ENCODE measurements at places on chromosomes 1 and 21.
A peak's percentile ranks its signal among the peaks of the same experiment; 100 is the strongest.

DNA sequence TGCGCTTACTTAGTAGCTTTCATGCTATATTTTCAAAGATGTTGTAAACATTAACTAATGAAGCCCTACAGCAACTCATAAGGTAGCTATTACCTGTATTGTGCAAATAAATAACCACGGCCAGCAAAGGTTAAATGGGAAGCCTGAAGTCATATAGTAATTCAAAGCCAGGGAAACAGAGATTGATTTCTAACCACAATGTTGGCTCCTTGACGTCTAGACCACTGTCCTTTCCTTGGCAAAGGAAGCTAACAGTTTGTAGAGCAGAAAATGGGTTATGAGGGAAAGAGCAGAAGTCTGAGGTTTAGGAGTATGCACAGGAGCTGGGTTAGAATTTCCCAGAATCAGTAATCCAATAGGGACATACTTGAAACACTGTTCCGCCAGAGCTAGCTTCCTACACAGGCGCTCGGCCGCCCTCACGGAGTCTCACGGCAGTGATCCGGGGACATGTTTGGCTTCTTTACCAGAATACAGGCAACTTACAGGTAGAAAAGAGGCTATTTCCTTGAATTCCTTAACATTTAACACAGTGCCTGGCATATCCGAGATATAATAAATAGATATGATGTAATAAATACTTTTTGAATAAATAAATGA is 298.8 kb upstream of the LYPLAL1 start:
- no peak for DNase-seq

DNA sequence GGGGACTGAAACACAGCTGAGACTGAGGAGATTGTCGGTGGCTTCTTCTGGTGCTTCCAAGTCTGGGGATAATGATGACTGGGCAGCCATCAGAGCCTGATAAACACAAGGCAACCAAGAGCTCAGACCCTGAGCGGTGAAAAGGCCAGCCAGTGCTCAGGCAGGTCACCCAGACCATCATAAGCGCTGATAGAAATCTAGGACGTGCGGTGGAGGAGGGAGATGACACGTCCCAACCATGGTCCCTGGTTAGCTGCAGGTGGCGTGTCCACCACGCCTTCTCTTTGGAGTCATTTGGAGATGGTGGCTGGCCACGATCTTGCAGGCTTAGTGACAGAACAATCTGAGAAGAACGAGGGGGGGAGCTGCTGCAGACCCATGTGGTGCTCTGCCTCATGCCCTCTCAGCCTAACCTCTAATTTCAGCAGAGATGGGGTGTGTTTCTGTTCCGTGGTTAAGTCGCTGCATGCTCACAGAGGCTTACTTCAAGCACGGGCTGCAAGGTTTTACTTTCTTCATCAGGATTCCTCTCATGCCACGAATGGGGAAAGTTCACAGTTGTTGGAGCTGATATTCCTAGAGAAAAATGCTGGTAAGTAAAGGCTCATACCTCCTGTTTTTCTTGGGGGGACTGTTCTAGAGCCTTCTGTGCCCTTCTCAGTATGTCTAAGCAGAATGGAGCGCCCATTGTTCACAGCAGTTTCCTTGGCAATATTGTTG is 17.4 kb upstream of the IGSF5 start:
- DNase-seq = no peak

GRCh38 chr1:153532769-153533599 is 2.8 kb downstream of the S100A6 start:
- DNase-seq = peak; percentile 81

DNA sequence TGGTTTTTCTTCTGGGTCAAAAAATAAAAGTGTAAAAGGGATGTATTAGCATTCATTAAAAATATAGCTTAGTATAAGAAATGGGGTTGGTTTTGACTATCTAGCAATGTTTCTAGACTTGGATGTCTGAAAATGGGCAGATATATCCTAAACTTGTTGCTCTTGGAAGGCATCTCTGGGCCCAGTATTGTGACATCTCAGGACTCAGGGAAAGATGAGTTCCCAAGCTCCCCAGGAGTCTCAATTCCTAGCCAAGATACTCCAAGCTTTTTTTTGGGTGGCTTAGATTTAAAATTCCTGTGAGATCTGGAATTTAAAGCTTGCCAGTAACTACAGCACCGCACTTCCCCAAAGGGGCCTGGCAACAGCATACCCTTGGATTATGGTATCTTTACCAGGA is 11.5 kb upstream of the HSD17B7 start:
- no peak for DNase-seq

DNA sequence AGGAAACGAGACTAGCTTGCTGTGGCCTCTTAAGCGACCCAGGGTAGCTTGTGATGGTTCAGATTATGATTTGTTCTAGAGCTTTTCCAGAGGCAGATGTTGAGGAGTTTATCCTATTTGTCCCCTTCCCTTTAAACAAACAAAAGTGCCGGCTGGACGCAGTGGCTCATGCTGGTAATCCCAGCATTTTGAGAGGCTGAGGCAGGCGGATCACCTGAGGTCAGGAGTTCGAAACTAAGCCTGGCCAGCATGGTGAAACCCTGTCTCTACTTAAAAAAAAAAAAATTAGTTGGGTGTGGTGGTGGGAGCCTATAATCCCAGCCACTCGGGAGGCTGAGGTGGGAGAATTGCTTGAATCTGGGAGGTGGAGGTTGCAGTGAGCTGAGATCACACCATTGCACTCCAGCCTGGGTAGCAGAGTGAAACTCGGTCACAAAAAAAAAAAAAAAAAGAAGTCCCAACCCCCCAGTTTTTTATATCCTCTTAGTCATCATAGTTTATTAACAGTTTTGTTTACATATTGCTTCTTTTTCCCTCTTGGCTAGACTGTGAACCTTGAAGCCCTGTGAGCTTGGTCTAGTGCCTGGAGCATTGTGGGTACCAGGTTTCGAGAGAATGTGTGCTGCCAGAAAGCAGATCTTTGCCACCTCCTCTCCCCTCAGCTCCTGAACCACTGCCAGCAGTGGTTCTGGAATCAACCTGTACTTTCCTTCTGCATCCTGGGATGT is 29.8 kb downstream of the MAPKAPK2 start:
- DNase-seq = no peak

DNA sequence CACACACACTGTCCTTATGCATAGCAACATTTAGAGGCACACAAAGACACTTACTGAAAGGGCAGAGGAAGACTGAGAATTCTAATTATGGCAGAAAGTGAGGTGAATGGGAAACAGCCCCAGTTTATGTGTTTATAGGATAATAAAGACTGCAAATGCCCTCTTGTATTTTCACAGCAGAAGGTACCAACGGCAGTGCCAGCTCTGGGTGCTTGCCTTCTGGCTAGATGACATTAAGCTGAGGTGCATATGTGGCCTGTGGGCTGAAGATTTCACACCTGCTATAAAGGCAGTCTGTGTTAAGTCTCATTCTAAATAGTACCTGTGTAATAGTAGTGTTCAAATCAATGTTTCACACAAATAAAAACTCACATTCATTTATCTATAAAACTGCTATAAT is 347.2 kb upstream of the ZRANB2 start:
- no peak for DNase-seq

DNA sequence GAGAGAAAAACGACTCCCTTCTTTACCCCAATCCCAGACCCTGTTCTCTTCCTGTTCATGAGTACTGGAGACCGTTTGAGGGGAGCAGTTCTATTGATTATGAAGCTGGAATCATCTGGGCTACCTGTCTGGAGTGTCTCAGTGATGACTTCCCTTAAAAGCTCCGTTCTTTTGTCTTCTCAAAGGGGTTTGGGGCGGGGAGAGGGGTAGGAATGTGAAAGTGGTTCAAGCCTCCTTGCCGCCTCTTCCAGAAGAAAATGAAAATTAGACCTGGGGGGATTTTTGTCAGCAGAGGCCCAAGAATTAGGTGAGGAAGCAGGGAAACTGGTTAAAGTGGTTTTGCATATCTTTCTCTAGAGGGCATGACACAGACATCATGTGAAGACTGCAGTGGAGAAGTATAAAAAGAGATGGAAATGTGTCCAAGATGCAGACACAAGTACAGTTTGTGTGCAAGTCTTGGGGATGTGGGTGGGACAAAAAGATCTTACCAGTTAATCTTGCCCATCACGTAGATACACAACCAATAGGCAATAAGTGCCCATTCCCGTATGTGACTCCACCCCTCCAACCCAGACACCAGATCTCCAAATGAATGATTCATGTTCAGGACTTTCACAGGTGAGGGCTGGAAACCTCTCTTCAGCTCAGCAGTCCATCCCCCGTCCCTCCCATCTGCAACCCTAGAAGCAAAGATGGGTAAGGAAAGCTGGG is 470 bp upstream of the MTMR11 start:
- peak; percentile 91 for DNase-seq

Data from HCT116 (cell line).